Uterus (tissue), 4 donors: ENCODE measurements at places on chromosomes 1 and 21.

DNA sequence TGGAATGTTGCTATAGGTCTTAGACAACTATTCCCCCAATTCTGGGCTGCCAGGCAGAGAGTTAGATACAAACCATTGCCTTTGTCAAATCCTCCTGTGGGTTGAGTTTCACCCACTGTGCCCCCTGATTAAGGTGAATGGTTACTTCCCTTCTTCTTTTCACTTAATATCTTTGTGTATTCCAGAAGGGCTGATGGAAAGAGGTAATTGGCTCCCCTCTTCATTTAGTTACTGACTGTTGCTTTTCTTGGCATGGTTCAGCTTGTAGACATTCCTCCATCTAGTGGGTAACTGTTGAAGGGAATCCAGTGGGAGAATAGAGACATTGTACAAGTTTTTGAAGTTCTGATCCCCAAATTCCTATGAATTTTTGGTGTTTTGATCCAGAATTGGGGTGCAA, 43.8 kb upstream of the MACF1 start:
- no peak for DNase-seq

DNA sequence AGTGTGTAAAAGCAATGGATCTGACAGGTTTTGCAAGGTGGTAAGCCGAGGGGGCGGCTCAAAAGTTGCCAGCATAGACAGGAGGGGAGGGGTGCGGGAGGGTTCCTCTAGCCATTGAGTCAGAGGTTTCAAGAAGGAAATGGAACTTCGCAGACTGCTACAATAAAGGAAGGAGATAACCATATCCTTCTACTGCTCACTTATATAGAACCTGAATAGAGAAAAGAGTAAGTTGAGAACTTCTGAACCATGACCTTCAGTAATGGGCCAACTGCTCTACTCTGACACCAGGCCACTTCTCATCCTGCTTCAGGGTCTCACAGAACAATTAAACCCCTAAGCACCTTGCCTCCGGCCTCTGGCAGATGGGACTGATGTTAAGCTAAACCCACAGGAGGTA, 26.3 kb upstream of the BCAR3 start:
- no peak for DNase-seq

GRCh38 chr1:175802407-175803123, 59.2 kb upstream of the TNR start:
- DNase-seq, result no peak

DNA sequence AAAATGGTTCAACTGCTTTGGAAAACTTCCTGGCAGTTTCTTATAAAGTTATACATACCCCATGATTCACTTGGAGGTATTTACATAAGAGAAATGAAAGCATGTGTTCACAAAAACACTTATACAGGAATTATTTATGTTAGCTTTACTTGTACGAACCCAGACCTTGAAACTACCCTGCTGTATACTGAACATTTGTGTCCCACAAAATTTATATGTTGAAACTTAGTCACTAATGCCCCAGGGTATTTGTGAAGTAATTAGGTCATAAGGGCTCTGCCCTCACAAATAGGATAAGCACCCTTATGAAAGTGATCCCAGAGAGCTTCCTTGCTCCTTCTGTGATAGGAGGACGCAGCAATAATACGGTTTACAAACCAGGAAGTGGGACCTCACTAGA, 42.7 kb upstream of the B3GALT2 start:
- DNase-seq, result no peak

GRCh38 chr1:32549616-32550015, 10.4 kb downstream of the ZBTB8A start:
- no peak for DNase-seq

DNA sequence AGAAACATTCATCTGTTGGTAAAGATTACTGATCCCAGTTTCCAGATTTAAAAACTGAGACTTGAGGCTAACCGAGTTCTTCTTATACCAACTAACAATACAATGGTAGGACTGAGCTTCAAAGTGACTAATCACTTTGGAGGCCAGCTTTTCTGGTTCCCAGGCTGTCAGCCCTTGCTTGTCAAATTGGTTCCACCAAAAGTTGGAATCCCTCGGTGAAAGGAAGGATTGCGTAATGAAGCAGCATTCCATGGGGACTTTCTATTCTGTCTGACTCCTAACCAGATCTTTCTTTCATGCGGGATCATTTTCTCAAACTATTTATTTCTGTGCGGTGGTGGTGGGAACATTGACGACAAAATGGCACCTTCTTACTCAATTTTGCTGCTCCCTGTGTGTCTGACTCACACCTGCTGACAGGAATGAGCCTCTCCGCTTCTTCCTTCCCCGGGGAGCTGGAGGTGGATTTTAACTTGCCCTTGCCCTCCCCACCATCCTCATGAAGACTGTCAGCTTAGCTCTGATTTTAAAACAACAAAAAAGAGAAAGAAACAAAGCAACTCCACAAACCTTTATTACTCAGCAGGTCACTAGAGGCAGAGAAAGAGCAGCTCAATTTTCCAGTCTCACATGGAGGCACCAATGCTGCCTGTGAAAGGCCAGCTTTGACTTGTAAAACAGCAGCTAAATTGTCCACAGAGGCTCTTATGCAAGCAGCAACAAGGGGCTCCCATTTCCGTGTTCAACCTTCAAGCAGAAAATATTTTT, 32.9 kb upstream of the RASAL2 start:
- no peak for DNase-seq

- DNase-seq, result no peak
Measured at GRCh38 chr21:23939369-23940065, 1667.8 kb downstream of the MRPL39 start.

DNA sequence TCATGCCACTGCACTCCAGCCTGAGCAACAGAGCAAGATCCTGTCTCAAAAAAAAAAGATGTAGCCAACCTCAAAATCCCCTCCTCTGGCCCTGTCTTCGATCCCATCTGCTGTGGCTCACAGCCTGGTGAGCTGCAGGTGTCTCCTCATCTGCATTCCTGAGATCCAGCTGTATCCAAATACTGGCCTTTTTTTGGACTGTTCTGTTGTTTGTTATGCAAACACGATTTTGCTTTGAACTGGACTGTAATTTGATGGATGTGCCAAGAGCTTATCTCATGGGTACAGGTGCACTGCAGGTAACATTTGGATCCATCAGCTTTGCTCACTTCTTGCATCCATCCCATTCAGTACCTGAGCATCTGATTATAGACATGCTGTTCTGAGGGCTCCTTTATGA, 14.1 kb upstream of the FAM43B start:
- no peak for DNase-seq

DNA sequence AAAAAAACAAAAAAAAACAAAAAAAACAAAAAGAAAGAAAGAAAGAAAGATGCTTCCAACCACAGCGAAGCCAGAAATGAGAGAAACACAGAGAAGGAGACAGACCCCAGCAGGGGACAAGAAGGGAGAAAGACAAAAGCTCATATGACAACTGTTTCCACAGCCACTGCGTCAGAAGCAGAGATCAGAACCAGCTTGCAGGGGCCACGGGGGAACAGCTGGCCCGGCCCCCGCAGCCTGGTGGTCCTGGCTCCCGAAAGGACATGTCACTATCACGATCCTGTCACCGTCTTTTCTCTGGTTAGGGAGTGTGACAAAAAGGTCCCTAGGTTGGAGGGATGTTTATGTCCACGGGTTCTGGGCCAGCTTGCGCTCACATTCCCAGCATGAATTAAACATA, 60.7 kb downstream of the ACOT7 start:
- no peak for DNase-seq

- DNase-seq, result no peak
Measured at GRCh38 chr1:29368936-29369932, 132.9 kb downstream of the PTPRU start.

GRCh38 chr21:36080386-36080785, 10.6 kb downstream of the CBR1 start:
- no peak for DNase-seq

GRCh38 chr1:201443747-201444146, 22.2 kb upstream of the TNNI1 start:
- DNase-seq, result no peak

- DNase-seq, result no peak
Measured at GRCh38 chr21:43361127-43361492, 65.8 kb downstream of the SIK1 start.

- no peak for DNase-seq
Measured at GRCh38 chr1:201375169-201375568, 2.3 kb downstream of the TNNT2 start.

GRCh38 chr1:113745425-113745824, 13.9 kb downstream of the PHTF1 start:
- DNase-seq, result no peak

- DNase-seq, result no peak
Measured at GRCh38 chr1:234642428-234642827, 32.5 kb upstream of the IRF2BP2 start.

DNA sequence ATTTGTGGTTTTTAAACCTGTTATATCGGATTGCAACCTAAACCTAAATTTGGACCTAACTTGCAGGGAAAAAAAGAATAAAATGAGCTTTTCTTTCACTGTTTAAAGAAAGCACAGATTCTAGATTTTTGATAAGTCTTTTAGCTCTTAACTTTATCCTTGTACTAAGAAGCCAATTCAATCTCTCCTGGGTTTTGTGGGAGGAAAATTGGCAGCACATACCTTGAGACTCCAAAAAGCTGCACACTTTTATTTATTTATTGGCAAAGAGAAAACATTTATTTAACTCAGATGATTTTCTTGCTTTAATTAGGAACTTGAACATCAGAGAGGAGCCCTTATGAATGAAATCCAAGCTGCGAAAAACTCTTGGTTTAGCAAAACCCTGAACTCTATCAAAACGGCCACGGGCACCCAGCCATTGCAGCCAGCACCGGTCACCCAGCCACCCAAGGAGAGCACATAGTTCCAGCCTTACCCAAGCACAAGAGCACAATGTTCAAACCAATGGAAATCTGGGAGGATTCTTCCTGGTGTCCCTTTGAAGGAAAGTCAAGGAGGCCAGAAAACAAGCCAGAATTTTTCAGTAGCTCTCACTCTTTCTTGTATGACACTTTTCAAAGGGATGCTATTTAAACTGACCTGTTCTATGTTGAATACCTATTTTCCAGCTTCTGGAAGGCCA, 10.1 kb upstream of the CACYBP start:
- DNase-seq, result no peak
